ENCODE measurements at places on chromosomes 5 and 9.

DNA sequence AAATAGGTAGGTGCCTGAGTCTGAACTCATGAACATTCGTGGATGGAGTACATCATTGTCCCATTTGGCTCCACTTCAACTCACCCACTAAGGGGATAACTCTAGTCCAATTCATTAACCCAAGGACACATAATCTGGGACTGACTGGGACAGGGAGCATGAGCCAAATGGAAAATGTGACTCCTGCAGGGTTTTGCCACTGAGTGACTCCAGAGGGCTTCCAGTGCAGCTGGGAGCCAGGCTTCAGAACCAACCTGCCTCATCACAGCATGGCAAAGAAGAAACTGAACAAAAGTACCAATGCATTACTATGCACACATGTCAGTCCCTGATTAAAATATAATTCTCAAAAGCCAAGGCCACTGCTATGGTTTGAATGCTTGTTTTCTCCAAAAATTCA, 159.7 kb upstream of the SNX2 start:
- no peak for ATAC-seq

DNA sequence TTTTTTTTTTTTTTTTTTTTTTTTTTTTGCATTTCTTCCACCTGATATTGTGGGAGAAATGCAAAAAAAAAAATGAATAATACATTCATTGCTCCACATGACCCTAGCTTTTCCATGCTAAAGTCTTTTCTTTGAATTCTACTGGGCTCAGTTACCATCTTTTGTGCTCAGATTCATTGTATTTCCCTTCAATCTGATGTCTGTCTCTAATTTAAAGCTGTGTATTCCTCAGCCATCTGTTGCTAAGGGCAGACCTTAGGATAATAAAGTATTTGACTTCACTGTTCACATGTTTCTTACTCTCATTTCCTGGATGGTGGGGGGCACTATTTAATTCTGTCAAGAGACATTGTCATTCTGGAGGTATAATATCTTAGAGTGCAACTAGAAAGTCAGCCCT, 123.5 kb downstream of the FGF10 start:
- ATAC-seq = no peak

- no peak for ATAC-seq
Measured at GRCh38 chr5:130066644-130067043, 162.4 kb downstream of the CHSY3 start.

GRCh38 chr5:132250547-132250946, 6.9 kb upstream of the PDLIM4 start:
- ATAC-seq = no peak

GRCh38 chr9:107174441-107174840, 108.6 kb upstream of the RAD23B start:
- ATAC-seq = peak; percentile 34
